Hippocampal formation (tissue), 2 donors: ENCODE measurements at places on chromosomes 16 and 17.

DNA sequence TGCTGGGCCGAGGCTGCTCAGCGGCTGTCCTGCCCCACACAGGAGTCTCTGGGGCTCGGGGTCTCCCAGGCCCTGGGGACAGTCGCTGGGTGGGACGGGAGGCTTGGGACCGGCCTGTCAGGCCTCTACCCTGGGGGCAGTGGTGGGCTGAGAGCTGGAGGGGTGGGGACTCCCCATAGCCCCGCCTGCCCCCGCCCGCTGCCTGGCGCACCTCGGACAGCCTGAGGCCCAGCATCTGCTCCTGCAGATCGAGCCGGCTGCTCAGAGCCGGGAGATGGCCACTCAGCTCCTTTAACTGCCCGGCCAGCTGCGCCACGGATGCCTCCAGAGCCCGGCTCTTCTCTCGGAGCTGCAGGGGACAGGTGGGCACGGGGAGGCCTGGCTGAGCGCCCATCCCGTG is 6.7 kb downstream of the PERCC1 start:
- no peak for DNase-seq

DNA sequence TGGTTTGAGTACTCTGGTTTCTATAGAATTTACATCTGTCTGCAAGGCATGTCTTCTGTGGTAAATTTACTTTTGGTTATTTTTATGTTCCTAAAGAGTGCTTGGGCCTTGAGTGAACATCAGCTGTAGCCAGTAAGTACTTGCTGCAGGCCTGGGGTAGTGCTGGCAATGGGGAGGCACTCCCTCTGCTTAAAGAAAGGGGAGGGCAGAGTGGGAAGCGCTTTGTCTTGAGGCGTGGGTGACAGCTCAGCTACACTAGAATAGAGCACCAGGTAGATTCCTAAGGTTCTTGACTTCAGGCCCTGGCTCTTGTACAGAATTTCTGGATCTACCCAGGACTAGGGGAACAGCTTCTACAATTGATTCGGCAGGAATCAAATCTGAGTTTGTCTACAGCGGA is 50.6 kb downstream of the MPHOSPH6 start:
- no peak for DNase-seq

- no peak for DNase-seq
Measured at GRCh38 chr17:74490716-74491115, 24.3 kb downstream of the CD300A start.

DNA sequence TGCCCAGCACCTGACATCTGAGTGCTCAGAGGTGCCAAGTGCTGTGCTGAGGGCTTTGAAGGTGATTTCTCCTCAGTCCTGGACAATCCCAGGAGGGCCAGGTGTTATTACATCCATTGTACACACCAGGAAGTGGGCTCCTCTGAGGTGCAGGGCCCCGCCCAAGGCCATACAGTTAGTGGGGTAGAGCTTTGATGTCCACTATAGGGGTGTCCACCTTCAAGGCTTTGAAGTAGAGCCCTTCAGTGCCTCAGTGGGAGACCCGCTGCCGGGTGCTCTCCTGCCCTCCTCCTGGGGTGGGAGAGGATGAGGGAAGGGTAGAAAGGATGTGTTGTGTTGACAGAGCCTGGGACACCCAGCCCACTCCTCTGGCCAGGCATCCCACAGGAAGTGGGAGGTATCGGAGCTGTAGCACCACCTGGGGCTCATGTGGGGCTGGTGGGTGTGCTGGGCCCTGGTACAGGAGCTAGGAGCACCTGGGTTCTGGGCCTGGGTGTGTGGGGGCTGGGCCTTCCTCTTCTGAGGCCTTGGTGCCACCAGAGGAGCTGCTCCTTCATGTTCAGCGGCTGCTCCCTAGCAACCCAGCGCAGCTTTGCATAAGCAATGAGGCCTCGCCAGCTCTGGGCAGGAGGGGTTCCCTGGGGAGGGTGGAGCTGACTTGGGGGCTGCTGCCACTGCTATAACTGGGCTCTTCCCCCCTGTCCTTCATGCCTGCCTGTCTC is 7.4 kb downstream of the LASP1 start:
- peak; percentile 30 for DNase-seq

- no peak for DNase-seq
Measured at GRCh38 chr17:47925678-47925988, 15.7 kb upstream of the PNPO start.

DNA sequence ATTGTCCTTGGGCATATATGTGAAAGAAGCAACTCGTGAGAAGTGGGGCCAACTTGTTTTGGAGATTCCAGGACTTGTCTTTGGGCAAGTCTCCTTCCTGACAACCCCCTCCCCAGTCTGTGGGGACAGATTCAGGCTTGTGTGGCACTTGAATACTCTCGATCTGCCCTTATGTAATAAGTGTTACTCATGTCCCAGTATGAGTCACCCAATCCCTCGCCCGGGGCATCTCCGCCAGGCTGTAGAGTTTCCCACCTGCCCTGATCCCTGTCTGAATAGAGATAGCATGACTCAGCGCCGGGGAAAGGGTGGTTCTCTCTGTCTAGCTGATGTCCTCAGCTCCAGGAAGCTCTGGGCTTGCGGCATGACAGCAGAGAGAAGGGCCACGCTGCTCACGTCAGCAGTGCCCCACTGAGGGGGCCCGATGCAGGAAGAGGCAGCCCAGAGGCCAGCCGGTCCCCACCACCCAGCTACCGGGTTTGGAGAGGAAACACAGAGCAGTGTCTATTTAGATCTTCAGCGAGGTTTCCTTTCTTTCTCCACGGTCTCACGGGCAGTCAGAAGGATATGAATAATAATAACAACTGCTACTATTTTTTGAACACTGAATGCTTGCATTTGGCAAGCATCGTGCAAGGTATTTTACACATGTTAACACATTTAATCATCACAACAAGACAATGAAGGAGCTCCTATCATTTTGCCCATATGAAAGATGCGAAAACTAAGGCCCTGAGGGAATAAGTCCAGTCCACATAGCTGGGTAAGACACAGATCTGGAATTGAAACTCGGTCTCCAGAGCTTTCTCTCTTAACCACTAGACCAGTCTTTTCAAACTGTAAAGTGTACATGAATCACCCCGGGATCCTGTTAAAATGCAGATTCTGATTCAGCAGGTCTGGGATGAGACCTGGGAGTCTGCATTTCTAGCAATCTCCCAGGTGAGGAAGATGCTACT is 426.7 kb upstream of the MAF start:
- DNase-seq: no peak

- DNase-seq: no peak
Measured at GRCh38 chr17:51814521-51814920, 344.0 kb downstream of the CA10 start.

DNA sequence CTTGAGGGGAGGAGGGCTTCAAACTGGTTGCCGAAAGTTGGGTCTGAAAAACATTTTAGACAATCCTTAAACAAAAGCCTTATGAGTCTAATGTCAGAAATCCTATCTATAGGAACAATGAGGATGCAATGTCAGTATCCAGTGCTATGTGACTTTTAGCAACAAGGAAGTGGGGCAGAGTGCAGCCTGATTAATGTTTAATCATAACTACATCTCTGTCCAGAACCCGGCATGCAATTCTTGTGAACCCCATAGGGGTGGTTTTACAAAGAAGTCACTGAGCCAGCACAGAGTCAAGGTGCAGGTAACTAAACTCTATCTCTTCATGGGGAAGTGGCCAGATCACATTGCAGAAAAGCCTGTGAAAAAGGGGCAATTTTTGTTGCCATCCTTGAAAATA is 267.5 kb downstream of the HS3ST4 start:
- DNase-seq: no peak

DNA sequence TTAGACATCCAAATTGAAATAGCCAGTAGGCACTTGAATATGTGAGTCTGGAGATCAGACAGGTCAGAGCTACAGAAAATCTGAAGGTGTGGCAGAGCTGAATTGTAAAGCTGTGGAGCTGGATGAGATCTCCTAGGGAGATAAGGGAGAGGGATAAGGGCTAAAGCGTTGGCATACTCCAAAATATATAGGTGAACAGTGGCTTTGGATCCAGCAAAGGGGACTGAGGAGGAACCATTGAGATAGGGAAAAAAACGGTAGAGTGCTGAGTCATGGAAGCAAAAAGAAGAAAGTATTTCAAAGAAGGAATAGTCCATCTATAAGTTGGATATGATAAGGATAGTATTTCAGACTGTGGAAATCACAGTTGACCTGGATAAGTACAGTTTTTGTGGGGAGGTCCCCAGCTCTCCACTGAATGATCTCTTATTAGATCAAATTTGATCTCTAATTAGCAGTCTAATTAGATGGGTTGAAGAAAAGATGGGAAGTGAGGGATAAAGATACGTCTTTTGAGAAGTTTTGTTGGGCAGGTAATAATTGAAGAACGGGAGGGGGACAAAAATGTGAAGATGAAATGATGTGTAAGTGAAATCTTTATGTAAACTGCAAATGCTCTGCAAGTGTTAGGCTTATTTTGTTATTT is 587 bp upstream of the DBF4B start:
- no peak for DNase-seq

- DNase-seq: no peak
Measured at GRCh38 chr16:66045626-66046025, 320.9 kb upstream of the CDH5 start.

DNA sequence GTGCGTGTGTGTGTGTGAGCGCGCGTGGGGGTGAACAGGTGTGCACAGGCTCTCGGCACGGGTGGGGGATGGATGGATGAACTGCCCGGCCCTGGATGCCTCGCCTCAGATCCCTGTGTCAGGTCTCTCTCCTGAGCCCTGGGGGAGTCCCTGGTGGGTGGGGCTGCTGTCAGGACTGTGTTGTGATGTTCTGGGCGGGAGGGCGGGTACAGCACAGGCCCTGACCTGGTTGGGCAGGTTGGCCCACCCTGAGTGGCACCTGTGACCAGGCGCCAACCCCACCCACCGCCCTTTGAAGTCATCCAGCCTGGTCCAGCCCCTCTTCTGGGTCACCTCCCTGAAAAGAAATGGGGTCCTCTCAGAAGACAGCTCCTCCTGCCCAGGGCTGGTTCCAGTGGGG is 41.6 kb upstream of the TAC4 start:
- no peak for DNase-seq

GRCh38 chr16:17467923-17468540 is 2.7 kb downstream of the XYLT1 start:
- peak; percentile 79 for DNase-seq

- no peak for DNase-seq
Measured at GRCh38 chr16:13108126-13108525, 206.7 kb downstream of the SHISA9 start.

GRCh38 chr16:526181-527014 is 1.1 kb upstream of the CAPN15 start:
- DNase-seq: no peak

- DNase-seq: no peak
Measured at GRCh38 chr17:69864462-69864861, 210.6 kb upstream of the KCNJ16 start.

DNA sequence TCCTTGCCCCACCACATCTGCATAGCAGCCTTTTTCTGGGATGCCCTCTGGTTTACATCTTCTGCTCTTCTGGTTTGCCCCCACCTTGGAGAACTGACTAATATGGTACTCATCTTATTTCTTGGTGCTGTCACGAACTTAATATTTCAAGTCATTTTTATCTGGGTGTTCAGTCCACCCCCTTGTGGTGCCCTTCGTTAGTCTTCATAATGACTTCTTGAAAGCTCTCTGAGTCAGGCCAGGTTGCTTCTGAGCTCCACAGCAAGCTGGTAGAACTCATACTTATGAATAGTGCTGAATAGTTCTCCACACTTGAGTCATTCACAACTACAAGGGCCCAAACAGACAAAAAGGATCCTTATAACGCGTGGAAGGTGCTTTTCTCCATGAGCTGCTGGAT is 35.8 kb upstream of the TEKT3 start:
- no peak for DNase-seq

DNA sequence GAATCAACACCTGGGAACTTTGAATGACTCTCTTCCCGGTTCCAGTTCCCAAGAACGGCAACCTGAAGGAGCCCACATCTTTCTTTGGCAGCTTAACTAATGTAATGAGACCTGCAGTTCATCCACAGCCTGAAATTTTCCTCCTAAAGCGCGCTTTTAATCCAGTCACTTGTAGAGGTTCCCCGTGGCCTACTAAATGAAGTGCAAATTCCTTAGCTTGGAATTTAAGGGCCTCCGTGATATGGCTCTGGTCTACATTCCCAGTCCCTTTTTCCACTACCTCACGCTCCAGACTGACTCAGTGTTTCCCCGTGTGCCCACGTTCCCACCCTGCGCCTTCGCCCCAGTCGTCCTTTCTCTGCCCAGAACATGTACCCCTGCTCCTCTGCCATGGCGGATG is 27.2 kb downstream of the FZD2 start:
- DNase-seq: no peak

DNA sequence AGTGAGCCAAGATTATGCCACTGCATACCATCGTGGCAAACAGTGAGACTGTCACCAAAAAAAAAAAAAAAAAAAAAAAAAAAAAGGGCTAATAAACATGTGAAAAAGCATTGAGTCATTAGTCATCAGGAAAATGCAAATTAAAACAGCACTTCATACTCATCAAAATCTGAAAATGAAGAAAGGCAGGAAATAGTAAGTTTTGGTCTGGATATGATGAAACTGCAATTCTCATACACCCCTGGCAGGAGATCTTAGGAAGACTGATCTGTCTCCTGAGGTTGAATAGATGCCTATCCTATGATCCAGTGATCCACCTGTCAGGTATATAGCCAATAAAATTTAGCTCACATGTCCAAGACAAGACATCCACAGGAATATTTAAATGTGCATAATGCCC is 212.7 kb downstream of the CPPED1 start:
- no peak for DNase-seq

DNA sequence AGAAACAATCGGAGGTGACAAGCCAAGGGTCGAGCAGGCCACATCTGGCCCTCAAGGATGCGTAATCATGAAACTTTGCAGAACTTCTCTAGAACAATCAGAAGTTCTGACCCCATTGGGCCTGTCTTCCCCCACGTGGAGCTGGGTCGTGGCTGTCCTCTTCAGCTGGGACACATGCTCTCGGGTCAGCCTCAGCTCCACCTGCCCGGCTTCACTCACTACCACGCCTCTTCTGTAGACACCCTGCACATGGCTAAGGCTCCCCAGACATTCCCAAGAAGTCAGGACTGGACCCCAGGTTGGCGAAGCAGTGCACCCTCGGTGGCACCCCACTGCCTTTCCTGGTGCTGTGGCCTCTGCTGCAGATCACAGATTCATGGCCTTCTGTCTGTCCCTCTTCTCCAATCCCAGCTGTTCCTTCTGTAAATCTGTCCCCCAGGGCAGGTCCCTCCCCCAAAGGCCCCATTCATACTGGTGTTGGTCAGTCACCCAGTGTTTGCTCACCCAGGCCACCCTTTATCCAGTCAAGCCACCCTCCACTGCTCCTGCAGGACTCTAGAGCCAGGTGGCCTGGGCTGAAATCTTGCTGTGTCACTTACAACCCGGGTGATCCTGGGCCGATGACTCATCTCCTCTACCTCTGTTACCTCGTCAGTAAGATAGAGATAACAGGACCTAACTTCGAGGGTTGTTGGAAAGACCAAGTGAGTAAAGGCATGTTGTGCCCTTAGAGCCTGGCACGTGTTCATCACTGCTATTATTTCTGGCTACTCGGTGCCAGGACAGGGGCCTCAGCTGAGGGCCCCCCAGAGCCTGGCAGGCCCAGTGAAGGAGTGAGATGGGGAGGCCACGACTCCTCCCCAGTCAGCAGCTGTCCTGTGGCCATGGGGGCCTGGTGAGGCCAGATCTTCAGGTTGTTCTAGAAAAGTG is 1.4 kb upstream of the SLC5A11 start:
- DNase-seq: no peak
